ENCODE measurements at places on chromosomes 5 and 9.

DNA sequence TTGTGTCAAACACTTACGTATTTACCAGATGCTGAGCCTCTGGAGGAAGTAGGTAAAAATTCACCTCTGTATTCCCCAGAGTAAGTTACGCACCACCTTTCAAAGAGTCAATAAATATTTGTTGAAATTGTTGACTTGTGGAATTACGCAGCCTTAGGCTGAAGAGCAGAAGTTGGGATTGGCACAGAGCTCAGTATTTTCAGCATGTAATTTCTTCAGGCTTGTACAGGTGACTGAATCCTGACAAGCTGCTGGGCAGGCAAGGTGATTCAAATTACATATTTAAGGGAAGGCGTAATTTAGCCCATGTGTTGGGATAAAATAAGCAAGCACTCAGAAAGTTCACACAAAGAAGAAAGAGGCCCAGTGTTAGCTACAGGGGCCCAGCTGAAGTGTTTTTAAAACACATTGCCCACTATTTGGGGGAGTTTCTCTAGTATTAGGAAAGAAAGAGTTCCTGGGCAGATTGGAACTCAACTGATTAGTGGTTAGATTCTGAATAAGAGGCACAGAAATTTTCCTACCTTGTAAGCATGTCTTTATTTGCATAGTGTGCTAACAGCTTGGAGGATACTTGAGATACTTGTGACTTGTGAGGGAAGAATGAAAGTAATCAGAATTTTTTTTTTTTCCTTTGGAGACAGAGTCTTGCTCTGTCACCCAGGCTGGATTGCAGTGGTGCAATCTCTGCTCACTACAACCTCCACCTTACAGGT, 165.3 kb upstream of the FBXL7 start:
- no peak for DNase-seq

- DNase-seq: no peak
These were observed 15.0 kb upstream of the VPS13A start for GRCh38 chr9:77162366-77162765.

DNA sequence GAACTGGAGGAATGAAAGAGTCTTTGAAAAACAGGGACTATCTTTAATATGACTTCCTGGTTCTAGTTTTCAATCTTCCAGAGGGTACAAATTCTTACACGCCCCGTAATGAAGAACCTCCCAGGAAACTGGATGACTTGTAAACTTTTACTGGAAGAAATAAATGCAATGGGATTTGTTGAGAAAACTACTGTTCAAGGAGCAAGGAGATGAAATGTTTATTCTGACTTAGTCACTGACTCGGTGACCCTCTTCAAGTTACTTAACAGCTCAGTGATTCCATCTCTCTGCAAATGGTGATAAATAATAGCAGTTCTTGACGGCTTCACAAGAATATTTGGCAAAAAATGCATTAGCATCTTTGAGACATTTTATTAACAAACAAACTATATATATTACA, 858.6 kb downstream of the PTPRD start:
- no peak for DNase-seq

DNA sequence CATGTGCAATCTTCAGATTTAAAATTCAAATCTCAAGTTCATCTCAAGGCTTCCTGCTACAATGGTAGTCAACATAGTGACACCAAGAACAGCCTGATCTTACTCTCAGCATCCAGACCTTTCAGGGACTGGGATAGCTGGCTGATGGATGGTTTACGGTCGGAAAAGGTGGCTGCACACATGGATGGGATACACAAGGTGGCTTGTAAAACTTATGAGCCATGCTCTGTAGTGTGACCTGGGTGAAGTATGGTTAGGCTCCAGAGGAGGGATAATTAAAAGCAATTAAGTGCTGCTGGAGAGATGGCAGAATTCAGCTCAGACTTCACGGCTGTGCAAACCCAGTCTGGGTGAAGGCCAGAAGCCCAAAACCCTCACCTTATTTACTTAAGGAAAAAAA, 379.5 kb downstream of the NFIB start:
- DNase-seq: no peak

DNA sequence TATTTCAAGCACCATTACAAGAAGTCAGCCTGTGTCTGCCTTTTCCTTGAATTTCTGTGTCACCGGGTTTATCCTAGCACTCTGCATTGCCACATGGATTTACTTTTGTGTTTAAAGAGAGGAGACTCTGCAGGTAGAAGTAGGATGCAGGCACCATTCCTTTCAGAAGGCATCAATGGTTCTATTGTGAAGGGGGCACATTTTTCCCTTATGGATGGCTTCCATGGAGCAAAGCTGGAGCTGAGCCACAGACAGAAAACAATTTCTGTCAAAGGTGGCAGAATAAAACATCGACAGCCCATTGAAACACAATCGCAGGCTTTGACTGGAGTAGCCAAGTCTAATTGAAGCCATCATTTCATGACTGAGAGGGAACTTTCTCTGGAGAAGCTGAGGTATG, 288.0 kb upstream of the ANKH start:
- no peak for DNase-seq
